M059J (cell line): ENCODE measurements at places on chromosomes 3 and 15. TPM values are rescaled to one million over a fixed set of nuclear protein-coding genes. Genes with fewer than 3 reads are reported as not detected.

EPHB3 gene
- 1.1 and 1.2 TPM in 2 replicates for total RNA-seq

SLCO2A1 gene
- 0.20 and 0.47 TPM in 2 replicates for total RNA-seq

PTH1R gene
- 0.49 and 1.4 TPM in 2 replicates for total RNA-seq

TMC3 gene
- total RNA-seq, result not detected in 2 replicates

NR2F2 gene
- total RNA-seq, result 34.1 and 37.8 TPM in 2 replicates

SLC9C1 gene
- total RNA-seq, result not detected in 2 replicates

DTWD1 gene
- total RNA-seq, result 28.2 and 34.3 TPM in 2 replicates

ROPN1 gene
- not detected in 2 replicates for total RNA-seq

- DNase-seq, result peak; percentile 40
Observed at GRCh38 chr15:88657326-88658069, 18.7 kb downstream of the ISG20 start.

DNA sequence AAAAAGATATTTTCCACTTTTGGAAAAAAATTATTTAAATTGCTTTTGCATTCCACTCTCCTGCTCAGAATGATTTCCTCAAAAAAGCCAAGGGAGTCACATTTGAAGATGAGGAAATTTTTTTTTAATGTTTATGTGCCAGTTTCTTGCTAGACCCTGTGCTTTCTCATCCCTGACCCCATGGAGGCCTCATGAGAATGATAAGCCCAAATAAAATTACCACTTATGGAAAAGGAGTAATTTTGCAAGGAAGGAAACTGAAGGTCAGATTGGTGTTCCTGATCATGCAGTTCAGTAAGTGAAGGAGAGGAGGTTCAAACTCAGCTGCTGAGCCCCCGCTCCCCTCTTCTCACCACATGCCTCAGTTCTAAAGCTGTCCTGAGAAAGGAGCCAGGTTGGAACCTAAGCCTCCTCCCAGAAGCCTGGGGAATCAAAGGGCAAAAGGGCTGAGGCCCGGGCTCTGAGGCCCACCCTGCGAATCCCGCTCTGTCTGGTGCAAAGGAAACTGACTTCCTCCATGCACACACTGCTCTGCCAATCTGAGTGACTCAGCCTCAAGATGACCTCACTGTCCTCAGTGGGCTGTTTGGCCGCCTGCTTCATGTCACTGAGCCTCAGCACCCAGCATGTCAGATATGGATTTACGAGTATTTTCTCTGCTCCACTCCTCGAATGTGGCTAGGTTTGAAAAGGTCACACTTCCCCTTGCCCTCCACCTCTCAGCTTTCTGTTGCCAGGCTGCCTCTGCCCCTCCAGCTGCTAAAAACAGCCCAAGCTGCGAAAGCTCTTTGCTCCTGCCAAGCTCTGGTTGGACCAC is 56.9 kb upstream of the FLNB start:
- DNase-seq, result peak; percentile 94

DNA sequence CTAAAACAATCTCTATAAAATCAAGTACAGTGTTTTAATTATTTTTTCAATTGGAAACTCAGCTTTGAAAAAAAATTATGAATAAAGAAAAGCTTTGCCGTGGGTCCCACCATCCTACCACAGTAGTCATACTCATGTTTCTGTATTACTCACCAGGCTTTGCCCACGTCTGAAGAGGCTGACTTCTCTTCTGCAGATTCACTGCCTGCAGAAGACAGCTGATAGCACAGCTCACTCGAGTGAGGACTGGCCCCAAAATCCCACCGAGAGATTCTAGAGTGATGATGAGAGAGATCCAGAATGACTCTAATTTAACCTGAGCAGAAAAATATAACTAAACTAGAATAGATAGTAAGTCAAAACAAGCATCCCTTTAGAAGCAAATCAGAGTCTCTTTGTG is 11.9 kb downstream of the C2CD4B start:
- no peak for DNase-seq

GRCh38 chr3:188562144-188562543 is 408.2 kb downstream of the LPP start:
- no peak for DNase-seq

- no peak for DNase-seq
Observed at GRCh38 chr3:66747696-66748095, 246.9 kb upstream of the LRIG1 start.

DNA sequence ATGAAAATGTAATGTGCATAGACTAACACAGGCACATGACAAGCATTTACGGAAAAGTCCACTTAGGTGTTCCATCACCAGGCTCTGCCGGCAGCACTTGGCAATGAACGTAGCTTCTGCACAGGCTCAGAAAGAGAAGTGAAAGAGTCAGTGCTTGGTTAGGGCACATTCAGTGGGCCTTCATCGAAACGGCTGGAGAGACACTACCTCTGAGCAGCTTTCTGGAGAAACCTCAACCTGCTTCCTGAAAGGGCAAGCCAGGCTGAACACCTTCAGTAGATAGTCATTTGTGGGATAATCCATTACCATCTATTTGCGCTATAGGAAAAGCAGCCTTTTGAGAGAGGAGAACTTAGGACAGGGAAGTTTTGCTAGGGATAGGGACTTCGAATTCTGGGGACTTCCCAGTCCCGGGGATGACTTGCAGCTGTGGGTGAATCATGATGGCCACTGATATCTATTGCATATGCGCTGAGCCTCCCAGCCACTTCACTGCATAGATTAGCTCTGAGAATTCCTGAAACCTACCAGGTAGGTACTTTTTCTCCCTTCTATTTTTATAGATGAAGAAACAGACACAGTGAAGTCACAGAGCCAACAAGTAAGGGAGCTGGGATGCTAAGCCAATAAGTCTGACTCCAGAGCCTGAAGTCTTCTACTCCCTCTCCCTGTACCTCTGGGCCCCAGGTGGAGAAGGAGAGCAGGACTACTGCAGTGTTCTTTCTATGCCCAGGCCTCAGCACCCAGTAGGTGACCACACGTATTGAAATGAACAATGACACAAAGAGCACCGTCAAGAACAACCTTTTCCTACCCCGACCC is 4.2 kb upstream of the SH2D7 start:
- DNase-seq, result no peak

- DNase-seq, result no peak
Observed at GRCh38 chr3:177725165-177725564, 527.9 kb upstream of the TBL1XR1 start.

DNA sequence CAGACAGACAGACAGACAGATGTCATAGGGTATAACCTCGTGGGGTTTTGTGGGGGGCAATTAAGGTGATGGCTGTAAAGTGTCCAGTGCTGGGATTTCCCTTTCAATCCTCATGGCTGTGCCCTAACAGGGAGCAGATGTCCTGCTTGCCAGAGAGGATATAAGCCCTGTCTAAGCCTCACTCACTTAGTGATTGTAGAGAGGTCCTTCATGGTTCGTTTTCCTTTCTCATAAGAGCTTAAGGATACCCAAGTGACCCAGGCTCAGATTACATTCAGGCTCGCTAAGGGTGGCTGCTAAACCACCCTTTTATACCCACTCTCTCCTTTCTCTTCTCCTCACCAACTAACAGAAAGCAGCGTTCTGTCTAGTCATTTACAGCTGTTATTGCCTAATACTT is 19.2 kb downstream of the LYSMD2 start:
- no peak for DNase-seq

GRCh38 chr3:113213896-113214587 is 2.7 kb downstream of the BOC start:
- DNase-seq, result no peak

- DNase-seq, result no peak
Observed at GRCh38 chr15:27260523-27260922, 289.5 kb downstream of the GABRG3 start.

GRCh38 chr15:46242935-46243334 is 608.1 kb downstream of the SQOR start:
- DNase-seq, result no peak

DNA sequence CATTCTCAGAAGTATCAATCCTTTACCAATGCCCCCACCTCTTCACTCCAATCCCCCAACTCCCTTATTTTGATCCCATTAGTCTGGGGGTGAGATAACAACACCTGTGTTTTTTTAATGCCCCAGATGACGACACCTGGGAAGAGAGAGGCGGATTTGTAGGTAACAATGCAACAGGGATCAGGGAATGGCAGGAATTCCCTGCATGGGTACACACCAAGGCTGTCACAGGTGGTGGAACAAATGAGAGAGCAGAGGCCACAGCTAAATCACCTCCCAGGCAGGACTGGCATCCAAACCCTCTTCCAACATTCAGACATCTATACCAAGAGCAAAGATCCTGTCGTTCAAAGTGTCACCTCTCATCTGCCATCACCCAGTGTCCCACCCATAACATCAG is 319.2 kb upstream of the TRIM42 start:
- no peak for DNase-seq

DNA sequence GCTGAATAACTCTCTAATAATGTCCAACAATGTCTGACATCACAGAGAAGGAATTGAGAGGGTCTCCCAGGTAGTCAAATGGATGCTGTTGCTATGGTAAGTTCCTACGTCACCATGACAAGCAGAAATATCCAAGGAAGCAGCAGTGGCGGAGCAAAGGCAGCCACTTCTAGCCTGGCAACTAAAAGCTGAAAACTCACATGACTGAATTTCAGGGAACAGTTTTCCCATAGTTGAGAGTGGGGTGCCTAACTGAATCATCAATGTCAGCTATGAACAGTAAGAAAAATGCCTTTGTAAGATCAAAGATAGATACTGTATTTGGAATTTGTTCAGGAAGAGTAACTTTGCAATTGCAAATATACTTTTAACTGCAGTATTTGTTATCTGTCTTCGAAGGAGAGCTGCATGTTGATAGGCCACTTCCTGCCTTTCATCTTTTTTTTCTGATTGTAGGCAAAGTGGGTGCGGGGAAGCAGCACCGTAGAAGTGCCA is 161.7 kb downstream of the BBX start:
- DNase-seq, result no peak

- no peak for DNase-seq
Observed at GRCh38 chr3:177976866-177977265, 559.4 kb upstream of the KCNMB2 start.

DNA sequence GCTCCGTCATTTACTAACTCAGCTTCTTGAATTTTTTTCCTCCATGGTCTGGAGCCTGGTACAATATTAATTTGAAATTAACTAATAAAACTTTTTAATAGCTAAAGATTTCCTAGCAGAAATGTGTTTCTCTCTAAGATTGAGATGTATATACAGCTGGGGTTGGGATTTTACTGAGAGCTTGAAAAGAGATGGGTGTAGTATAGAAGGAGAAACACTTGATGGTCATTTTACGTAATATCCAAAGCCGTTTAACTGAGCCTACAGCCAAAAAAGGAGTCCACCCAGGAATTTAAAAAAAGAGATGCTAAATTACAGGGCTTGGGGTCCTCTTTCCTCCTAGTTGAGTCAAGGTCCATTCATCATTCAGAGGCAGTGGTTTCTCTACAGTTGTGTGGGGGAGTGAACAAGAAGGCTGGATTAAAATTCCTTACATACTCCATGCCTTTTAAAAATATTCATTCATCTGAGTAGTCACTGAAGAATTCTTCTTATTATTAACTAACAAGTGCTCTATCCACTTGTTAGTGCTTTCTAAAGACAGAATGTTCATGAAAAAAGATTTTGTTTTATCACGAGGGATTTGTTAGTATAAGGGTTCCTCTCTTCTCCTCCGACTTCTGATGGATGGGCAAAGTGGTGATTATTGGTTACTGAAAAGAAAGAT is 255.3 kb upstream of the IL12A start:
- DNase-seq, result peak; percentile 89
